ENCODE measurements at places on chromosomes 11 and 22.

GRCh38 chr11:108643974-108644373 is 20.9 kb upstream of the DDX10 start:
- DNase-seq = no peak

DNA sequence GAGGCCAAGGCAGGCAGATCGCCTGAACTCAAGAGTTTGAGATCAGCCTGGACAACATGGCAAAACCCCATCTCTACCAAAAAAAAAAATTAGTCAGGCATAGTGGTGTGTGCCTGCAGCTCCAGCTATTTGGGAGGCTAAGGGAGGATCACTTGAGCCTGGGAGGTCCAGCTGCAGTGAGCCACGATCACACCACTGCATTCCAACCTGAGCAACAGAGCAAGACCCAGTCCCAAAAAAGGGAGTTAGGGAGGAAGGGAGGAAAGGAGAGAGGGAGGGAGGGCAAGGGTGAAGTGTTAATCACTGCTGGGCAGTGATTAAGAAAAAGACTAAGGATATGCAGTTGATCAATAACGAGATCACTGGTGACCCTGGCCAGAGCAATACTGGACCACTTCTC is 56.0 kb upstream of the APOA1 start:
- peak; percentile 14 for DNase-seq

DNA sequence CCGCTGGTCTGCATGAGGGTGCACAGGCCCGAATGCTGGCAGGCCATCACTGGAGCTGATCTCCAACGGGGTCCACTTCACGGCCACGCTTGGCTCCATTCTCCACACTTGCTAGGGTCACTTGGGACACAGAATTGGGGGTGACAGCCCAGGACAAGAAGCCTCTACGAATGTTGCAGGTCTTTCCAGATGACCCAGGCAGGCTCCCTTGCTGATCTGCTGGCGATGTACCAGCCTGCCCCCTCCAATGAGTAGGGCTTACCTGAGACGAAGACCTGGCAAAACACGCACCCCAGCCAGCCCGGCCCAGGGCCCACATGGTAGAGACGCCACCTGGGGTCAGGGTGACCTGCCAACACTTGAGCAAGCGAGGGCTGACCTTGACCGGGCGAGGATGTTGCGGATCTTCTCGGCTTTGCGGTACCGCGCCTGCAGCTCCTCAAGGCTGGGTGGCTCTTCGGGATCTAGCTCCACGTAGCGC is 44.9 kb downstream of the C11orf58 start:
- no peak for DNase-seq

DNA sequence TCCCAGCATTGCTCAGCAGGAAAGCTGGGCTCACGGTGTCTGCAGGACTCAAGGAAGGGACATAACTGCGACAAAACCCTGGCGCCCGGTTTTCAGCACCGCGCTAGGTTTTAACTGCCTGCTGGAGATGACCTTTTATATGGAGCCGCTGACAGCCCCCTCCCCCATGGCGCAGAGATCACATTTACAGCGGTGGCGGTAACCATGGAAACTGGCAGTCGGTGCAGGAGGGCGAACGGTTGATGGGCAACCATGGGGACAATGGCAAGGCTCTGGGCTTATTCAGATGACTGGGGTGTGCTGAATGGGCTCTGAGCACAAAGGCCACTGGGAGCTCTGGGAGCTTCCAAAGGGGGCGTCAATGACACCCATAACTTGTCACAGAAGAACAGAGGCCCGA is 37.2 kb downstream of the CELSR1 start:
- DNase-seq = no peak

GRCh38 chr11:124536520-124536919 is 6.9 kb downstream of the OR8B12 start:
- no peak for DNase-seq

DNA sequence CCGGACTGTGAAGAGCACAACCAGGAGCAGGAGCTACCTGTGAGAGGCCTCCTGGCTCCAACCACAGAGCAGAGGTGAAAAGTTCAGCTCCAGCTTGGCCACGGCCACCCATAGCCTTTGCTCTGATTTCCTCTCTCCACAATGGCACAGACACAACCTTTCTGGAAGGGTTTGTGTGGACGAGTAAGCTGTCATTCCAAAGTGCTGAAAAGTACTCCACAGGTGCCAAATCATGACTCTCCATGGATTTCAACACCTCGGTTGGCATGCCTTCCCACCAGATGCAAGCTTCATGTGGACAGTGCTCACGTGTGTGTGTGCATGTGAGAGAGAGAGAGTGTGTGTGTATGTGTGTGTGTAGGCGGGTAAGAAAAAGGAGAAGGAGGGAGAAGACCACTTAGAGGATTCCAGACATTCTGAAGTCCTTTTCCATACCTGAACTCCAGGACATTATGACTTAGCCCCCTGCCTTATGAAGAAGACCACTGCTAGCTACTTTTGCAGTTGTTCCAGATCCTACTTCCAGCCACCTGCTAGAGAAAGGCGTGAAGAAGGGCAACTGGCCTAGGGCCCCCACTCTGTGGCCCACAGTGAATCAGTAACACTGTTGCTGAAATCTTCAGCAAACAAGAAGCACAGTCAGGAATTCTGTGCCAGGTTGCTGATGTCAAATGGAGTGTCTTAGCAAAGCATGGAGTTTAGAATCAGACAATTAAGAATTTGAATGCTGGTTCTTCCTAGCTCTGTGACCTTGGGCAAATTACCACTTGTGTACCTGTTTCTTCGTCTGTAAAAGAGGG is 13.9 kb upstream of the NAV2 start:
- DNase-seq = peak; percentile 61

GRCh38 chr11:34731603-34732002 is 110.7 kb downstream of the EHF start:
- DNase-seq = peak; percentile 14

DNA sequence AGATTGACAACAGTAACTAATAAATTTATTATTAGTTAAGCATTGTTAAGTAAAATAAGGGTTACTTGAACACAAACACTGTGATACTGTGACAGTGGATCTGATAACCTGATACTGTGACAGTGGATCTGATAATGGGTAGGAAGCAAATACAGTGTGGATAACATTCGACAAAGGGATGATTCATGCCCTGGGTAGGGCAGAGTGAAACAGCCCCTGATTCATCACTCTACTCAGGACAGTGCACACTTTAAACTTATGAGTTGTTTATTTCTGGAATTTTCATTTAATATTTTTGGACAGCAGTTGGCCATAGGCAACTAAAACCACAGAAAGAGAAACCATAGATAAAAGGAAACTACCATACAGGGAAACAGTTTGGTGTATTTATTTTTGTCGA is 60.8 kb upstream of the CTSC start:
- peak; percentile 76 for DNase-seq

GRCh38 chr22:48258064-48258701 is 1495.7 kb downstream of the TBC1D22A start:
- DNase-seq = no peak

DNA sequence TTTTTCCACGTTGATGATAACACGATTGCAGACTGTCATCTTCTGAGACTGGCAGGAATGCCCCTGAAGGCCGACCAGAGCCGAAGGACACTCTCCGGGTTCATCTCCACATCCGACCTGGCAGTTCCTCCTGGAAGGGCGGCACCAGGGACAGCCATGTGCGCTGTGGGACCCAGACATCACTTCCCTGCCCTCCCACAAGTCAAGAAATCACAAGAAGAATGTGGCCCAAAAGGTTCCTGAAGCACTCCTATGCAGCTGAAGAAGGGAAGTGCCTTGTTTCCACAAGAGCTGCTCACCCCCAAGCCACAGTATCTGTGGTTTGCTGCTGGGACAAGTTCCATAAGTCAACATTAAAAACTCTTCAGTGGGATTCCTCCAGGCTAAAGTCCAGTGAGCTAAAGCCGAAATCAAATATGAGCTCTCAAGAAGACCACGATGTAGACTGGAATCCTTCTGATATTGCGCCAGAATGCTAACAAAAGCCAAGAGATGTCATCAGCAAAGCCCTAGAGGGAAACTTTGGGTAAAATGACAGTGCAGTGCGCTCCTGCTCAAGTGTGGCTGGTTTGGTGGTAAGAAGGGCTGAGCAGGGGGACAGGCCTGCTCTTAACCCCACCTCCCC is 21.2 kb downstream of the PACSIN2 start:
- DNase-seq = no peak

DNA sequence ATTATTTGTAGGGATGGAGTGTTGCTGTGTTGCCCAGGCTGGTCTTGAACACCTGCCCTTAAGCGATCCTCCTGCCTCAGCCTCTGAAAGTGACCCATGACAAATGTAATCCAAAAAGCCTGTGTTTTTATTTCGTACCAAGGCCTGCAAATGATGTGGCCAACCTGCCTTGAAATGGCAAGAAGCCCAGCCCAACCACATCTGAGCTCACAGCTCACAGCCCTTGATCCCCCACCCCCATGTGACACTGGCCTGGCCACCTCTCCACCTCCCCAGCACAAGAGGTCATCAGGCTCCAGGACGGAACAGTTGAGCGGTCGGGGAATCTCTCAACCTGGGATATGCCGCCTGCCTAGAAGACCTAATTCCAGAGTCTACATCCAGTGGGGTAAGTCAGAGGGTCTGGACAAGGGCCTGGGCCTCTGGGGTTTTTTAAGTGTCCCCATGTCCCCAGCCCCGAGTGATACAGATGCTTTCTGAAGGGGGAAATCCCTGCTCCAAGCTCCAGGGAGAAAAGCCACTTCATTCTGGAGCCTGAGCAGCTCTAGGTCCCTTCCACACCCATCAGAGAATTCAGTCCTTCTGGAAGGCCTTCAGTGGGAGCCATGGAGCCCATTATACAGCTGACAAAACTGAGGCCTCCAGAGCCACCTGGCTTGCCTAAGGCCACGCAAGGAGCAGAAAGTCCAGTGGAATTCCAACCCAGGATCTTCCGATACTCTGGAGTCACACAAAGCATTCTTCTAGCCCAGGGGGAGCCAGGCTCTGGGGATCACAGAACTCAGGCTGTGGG is 70.7 kb downstream of the MN1 start:
- DNase-seq = no peak

- no peak for DNase-seq
These were observed 884.4 kb upstream of the CNTN5 start for GRCh38 chr11:98136357-98136756.

GRCh38 chr11:1557904-1558774 is 13.9 kb downstream of the DUSP8 start:
- DNase-seq = peak; percentile 90

- DNase-seq = peak; percentile 35
These were observed 5.5 kb downstream of the PLET1 start for GRCh38 chr11:112255067-112255720.

DNA sequence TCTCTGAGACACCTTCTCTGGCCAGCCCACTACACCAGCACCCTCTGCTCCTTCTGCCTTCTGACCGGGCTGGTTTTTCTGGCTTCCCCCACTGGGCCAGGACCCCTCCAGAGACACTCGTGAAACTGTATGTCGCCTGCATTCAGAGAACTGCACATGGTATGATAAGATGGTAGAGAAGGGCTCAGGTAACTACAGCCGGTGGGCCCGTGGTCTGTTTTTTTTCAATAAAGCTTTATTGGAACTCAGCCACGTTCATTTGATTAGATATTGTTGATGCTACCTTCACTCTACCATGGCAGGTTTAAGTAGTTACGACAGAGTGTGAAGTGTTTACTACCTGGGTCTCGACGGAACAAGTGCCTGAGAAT is 514.0 kb downstream of the TBC1D22A start:
- no peak for DNase-seq

DNA sequence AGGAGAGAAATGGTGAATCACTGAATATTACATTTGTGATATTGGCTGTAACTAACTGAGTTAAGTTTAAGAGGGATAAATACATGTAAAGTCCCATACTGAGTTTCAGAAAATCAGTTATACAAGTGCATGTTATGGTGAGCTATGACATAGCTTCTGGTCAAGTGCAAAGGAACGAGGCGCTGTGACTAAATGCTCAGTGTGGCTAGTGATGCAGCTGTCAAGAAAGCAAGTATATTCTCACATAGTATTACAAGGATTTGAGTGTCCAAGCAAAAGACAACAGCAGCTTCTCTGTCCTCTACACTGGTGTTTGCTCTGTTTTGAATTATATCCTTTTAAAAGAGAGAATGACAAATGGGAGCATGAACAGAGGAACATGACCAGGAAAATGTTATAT is 40.1 kb downstream of the CSRP3 start:
- DNase-seq = no peak

GRCh38 chr11:7936615-7937014 is 4.9 kb downstream of the OR10A3 start:
- DNase-seq = peak; percentile 55

DNA sequence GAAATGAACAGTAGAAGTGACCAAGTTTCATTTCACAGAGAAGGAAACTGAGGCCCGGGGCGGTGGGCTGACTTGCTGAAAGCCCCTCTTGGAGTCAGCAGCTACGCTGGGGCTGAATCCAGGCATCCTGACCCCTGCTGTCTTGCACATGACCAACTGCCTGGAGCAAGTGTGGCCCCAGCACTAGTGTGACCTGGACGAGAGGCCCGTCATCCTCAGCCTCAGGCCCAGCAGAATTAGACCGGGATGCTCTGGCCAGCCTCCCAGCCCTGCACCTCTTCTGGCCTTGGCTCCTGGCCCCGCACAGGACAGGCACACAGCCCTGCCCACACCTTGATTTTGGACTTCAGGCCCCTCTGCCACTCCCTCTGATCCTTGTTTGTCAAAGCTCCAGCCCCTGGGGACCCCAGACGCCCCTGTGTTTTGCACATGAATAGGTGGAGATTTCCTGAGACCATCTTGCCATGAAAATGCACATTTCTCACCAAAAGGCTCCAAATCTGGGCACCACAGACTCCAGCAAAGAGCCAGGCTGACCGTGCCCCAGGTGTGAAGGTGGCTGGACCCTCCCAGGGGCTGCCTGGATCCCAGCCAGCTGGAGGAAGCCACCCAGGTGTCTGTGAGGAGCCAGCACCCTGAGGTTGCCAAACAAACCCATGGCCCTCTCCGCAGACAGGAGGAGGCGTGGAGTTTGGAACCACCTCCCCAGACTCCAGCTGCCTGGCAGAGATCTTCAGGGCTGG is 24.9 kb downstream of the FGF4 start:
- no peak for DNase-seq

DNA sequence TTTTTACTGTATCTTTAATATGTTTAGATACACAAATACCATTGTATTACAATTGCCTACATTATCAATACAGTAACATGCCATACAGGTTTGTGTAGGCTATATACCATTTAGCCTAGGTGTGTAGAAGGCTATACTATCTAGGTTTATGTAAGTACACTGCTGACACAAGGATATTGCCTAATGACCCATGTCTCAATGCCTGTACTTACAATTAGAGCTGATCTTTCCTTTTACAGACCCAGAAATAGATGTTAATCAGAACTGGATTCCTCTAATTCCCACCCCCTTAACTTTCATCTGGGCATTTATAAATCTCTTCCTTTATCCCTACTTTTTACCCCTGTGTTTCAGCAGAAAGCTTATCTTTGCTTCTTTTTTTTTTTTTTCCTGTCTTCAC is 229.5 kb downstream of the METTL15 start:
- DNase-seq = no peak

- DNase-seq = no peak
These were observed 17.8 kb downstream of the PI4KA start for GRCh38 chr22:20840646-20841371.

DNA sequence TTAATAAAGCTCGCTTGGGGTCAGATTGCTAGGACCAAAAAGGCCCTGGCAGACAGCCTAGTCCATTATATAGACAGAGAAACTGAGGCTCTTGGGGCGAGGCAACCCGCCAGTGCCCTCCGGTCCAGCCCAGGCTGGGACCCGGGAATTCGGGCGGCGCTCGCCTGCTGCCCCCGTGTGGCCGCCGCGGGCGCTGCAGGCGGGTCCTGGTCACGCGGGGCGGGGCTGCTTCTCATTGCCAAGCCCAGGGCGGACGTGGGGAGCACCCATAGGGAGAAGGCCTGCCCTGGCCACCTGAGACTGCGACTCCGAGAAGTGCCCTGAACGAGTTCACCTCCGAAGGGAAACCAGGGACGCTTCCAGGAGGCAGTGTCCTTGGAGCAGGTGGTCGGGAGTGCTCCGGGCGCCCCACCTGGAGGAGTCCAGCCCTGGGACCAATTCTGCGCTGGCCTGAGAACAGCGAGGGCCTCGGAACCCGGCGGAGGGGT is 36.0 kb upstream of the CSNK1E start:
- peak; percentile 63 for DNase-seq

Measured in kidney tubule cell (primary cell).